Heart left ventricle (tissue), 16 donors: ENCODE measurements at places on chromosomes 5 and 9.

- DNase-seq = no peak
These were observed 5.4 kb downstream of the MRPL36 start for GRCh38 chr5:1793966-1794900.

GRCh38 chr9:125852386-125852785 is 105.2 kb downstream of the PBX3 start:
- DNase-seq = no peak

DNA sequence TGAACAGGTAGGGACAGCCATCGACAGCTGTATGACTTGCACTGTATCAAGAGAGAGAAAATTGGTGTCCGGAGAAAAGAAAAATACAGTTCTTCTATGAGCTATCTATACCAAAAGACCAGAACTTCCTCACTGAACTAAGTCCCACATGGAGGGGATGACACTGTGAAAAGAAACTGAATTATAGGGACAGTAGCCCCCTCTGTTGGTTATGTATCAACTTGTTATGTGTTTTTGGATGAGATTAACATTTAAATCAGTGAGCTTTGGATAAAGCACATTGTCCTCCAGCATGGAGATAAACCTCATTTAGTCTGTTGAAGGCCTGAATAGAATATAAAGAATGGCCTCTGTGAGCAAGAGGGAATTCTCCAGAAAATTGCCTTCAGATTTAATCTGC is 176.6 kb upstream of the SH3GL2 start:
- no peak for DNase-seq

GRCh38 chr9:89036383-89036782 is 45.1 kb downstream of the S1PR3 start:
- no peak for DNase-seq

- DNase-seq = no peak
These were observed 816.2 kb upstream of the GRAMD2B start for GRCh38 chr5:125607018-125607417.

DNA sequence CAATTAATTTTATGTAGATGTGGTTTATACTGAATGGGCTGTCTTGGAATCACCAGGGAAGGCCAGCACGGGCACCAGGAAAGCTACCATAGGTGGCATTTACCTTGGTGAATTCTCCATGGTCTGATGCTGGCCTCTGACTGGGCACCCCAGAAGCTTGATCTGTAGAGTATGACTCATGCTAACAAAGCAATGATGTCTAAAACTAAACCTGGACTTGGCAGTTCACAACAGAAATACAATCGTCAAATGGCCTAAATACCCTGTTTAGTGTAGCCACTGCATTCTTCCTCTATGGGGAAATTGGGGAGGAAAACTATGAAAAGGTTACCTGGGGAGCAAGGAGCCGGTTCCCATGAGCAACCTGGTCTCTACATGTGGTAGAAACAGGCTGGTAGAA is 98.0 kb downstream of the ATPSCKMT start:
- no peak for DNase-seq

DNA sequence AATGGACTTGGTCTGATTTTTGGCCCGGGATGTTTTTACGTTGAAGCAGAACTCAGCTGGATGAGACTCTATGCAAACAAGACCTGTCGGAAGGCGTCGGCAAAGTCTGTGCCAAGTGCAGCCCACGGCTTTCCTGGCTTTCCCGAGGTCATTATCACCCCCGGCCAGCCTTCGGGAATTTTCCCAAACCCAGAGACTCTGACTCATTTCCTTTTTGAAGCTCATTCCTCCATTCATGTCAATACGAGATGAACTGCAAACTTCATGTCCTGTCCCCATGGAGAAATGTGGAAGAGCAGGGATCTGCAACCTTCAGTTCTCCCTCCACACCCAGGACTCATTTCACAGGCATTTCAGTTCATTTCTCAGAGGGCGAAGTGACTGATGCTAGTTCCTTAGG is 95.3 kb downstream of the IRX2 start:
- DNase-seq = peak; percentile 23

DNA sequence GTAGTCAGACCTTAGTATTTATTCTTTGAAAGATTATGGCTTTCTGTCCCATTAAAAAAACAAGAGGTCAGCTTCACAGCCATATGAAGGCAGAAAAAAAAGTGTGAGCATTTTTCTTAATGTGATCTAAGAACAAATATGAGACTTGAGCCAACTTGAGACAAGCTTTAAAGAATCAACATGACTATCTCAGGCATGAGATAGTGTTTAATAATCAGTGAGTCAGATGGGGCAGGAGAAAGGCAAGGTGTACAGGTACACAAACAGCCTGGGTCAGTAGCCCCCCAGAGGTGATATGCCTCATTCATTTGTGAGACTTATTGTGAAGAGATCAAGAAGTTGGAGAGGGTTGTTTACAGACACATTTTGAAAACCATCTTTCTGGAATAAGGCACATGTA is 83.6 kb downstream of the GDNF start:
- DNase-seq = no peak

GRCh38 chr5:21254161-21254560 is 1266.2 kb upstream of the CDH18 start:
- no peak for DNase-seq

- no peak for DNase-seq
These were observed 69.1 kb downstream of the GDNF start for GRCh38 chr5:37770786-37771185.
